ENCODE measurements at places on chromosomes 5 and 9.

DNA sequence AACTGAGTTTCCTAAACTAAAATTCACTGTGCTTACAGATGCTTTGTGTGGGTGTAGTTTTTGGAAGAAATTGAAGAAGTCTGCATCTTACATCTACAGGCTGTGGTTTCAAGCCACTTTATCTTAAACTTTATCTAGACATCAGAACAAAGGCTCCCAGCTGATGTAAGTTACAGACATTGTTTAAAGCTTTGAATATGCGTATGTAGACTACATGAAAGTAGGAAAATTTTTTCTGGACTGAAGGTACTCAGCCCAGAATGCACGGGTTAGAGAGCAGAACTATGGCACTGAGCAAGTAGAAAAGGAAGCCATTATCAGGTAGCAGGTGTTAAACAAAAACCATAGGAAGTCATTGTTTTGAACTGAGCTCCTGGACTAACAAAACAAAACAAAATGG is 185.4 kb downstream of the TTC39B start:
- no peak for DNase-seq

DNA sequence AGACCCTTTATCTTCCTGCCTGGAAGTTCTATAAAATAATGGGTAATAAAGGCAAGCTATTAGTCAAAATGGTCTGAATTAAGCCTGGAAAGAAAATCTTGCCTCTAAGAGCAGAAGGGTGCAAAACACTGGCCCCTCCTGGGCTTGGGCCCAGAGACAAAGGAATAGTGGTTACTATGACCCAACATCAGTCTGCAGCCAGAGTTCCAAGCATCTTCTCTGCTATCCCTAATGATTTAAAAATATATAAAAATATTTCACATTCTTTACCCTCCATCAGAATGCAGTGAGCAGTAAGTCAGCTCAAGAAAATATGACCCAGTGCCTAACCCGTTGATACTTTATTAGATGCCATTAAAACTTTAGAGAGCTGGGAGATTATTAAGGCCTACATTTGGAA is 14.7 kb downstream of the TNFAIP8 start:
- no peak for DNase-seq

GRCh38 chr5:33608344-33609041 is 167.7 kb downstream of the TARS1 start:
- DNase-seq, result peak; percentile 34

DNA sequence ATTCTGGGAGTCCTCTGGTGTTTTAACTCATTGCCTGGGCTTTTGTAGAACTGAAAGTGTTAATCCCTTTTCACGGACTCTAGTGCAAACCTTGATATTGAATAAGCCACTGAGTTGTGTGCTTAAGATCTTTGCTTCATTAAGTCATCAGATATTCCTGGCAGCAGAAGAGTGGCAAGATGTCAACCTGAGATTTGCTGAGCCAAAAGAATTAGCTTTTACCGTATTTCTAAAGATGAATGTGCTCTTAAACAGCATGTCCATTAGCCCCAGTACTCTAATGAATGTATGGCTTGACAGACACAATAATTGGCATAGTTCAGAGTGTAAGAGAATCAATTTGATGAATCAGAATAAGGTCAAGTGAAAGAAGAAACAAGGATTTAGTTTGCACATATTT is 87.2 kb upstream of the CDH6 start:
- DNase-seq, result no peak

GRCh38 chr9:101274971-101275768 is 109.6 kb downstream of the BAAT start:
- DNase-seq, result no peak

- DNase-seq, result no peak
Measured at GRCh38 chr5:173707392-173707791, 90.9 kb upstream of the BOD1 start.

DNA sequence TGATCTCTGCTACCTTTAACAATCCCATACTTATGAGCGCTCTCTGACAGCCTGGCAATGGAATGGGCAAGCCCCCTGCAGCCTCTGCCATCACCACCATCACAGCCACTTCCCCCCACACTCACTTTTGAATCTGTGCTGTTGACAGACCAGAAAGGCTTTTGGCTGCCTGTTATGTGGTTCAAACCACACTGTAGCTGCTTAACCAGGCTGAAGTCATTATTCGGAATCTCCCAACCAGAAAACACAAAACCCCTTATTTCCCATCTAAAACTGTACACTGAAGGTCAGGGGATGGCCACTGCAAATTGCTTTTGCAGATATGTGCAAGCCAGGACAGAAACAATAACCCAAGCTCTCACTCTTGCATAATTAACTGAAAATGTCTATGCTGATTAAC is 35.8 kb downstream of the PTCH1 start:
- no peak for DNase-seq

GRCh38 chr9:99055384-99055783 is 49.5 kb upstream of the TGFBR1 start:
- DNase-seq, result no peak

- no peak for DNase-seq
Measured at GRCh38 chr5:159227452-159227851, 18.1 kb upstream of the RNF145 start.

- no peak for DNase-seq
Measured at GRCh38 chr9:4588721-4589120, 73.4 kb upstream of the PLPP6 start.

GRCh38 chr5:80140496-80140895 is 105.3 kb downstream of the THBS4 start:
- no peak for DNase-seq

DNA sequence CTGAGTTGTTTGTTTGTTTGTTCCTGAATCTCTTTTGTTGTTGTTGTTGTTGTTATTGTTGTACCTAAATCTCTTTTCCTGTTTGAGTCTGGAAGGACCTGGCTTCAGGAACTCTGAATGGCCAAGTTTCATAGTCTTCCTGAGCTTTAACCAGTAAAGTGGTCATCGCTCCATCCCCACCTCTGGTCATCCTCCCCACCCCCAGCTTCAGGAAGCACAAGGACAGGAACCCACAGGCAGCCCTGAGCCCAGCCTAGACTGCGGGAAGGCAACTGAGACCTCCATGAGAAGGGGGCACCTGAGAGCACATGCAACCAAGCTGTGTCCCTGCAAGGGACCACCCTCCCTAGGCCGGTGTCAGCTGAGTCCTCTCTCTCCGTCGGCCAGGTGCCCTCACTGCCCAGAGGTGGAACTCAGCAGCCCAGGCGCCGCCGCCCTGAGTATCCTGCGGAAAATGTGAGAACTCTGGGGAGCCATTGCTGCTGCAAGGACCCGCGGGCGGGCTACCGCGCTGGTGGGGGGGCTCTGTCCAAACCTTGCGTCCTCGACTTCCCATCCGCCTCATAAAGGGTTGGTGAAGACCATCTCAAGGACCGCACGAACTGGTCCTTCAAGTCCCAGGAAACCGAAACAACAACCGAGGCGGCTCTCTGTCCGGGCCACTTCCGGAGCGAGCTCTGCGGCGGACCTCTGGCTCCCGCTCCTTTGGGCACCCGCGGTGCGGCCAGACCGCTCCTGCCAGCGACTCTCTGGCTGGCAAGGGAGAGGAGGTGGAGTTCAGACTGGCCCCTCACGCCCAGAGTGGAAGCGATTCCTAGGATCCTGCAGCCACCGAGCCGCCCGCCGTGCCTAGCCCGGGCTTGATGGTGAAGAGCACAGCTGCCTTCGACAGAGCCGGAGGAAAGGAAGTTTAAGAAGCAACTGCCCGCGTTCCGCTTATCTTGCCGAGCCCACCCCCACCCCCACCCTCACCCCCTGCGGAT is 4.2 kb downstream of the BARX1 start:
- no peak for DNase-seq

GRCh38 chr9:1979741-1980367 is 35.3 kb upstream of the SMARCA2 start:
- no peak for DNase-seq

DNA sequence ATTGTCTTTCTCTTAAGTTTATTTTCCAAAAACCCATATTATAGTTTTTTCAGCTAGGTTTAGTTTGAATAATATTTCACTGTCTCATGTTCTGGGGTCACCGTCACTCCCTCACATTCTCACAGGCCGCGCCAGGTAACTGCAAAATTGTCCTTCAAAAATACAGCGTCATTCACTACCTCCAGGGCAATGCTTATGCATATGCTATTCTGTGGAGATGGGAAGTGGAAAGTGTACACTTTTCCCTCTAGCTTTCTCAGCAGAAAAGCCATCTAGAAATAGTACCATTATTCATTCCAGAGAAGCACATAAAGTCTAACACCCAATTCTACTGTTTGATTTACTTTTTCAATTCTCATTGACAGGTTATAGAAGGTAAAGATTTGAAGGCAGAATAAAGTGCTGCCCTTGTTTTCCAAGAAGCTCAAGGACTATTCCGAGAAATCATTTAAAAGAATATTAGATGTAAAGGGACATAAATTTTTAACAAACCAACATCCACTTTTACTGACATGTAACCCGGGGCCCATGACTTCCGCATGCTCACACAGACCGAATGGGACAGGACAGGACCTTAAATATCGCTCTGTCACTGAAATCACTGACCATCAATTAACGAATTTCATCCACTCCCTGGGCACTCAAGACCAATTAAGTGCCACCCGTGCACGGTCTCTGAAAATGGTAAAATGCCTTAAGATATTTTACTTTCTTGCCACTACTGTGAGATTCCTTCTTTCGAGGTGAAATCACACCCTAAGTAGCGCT is 720 bp downstream of the NUDT12 start:
- DNase-seq, result no peak

DNA sequence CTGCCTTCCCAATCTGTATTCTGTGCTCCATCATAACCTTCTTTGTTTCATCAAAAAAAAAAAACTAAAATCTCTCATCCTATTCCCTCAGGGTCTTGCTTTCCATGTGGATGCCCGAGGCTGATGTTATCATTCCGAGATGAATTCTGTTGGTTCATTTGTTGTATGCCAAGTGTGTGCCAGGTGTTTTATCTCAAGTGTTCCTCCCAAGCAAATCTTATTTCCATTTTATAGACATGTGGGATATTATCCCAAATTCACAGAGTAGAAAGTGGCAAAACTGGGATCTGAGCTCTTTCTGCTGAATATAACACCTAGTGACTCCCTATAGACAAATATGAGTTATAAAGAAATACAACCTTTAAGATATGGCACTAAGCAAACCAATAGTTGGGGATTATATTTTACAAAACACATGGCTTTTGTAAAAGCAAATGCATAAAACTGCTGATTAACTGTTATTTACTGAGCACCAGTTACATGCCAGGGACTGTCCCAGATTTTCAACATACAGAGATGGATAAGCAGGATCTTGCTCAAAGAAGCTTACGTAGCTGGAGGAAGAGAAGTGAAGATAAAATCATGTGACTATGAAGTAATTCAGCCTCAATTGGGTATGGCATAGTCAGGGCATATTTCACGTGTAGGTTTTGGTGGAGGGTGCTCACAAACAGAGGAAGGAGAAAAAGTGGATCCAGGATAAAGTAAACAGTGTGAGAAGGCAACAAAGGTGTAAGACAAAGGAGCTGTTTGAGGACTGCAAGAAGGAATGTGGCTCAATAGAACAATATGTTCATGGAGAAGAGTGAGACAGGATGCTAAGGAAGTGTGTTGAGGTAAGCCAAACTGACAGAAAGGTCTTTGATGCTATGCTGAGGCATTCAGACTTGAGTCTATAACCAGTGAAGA is 143.3 kb upstream of the ADAMTSL1 start:
- no peak for DNase-seq

DNA sequence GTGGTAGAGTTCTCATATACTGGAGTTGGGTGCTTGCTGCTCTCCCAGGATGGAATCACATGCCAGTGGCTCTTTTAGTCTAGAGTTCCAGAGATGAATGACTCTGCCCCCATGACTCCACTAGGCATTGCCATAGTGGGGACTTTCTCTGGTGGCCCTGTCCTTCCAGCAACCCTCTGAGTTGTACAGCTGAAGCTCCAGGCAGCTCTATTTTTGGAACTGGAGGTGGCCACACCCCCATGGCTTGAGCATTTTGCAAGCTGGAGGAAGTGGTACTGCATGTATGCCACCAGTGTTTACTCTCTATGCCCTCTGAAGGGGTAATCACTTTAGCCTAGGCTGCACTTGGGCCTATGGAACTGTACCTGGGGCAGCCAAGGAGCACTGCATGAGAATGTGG is 112.6 kb downstream of the RANBP17 start:
- DNase-seq, result no peak

DNA sequence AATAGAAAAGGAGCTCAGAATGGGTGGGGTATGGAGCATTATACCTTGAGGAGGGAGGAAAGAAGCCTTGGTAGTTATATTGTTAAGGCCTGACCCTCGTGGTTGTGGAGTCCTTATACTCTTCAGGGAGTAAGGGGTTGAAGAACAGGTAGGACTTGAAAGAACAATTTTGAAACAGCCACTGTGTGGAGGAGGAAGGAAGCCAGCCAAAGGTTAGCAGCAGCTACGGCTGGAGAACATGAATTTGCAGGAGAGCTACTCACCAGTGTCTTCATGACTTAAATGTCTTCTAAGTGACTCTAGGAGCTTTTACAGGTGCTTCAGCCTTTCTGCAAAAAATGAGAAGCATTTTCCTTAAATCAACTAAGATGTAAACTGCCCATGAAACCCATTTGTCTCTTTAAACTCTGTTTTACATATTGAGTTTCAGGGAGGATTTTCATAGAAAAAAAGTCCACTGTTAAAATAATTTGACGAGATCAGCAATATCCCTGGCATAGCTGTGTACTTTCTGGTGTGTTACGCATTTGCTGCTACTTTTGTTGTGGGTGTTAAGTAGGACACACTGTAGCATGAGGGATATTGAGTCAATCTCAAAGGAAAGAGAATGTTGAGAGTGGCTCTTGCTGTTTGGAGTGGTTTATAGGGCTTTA is 110.6 kb upstream of the ELL2 start:
- no peak for DNase-seq

DNA sequence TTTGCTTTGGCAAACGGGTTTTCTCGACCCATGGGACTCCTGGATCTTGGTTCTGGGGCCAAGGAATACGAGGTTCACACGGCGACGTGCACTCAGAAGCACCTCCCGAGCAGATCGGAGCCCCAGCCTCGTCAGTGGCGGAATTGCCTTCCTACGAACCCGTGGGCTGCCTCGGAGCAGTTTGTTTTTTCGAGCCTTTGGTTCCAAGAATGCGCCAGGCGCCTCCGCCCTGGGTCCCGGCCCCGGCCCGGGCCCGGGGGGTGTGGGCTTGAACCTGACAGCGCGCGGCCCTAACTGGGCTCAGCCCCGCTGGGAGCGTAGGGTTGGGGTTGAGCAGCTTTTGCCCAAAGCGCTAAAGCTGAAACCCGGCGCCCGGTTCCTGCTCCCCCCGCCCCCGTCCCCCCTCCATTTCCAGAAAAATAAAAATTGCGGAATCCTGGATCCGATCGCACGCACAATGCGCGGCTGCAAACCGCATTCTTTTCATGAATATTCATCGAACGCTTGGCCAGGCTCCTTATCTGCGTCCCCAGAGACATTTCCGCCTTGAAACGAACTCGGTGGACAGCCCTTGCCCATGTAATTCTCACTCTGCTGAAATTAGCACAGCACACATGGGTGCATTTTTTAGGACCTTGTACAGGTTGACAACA is 1.0 kb downstream of the BASP1 start:
- DNase-seq, result no peak

Data from NCI-H1092 (cell line).